Left cardiac atrium (tissue), 4 donors: ENCODE measurements at places on chromosomes 2 and 18.

- no peak for DNase-seq
These were observed 24.2 kb downstream of the ITGB1BP1 start for GRCh38 chr2:9398881-9399780.

GRCh38 chr2:20781656-20782265, 41.1 kb downstream of the LDAH start:
- DNase-seq: no peak

DNA sequence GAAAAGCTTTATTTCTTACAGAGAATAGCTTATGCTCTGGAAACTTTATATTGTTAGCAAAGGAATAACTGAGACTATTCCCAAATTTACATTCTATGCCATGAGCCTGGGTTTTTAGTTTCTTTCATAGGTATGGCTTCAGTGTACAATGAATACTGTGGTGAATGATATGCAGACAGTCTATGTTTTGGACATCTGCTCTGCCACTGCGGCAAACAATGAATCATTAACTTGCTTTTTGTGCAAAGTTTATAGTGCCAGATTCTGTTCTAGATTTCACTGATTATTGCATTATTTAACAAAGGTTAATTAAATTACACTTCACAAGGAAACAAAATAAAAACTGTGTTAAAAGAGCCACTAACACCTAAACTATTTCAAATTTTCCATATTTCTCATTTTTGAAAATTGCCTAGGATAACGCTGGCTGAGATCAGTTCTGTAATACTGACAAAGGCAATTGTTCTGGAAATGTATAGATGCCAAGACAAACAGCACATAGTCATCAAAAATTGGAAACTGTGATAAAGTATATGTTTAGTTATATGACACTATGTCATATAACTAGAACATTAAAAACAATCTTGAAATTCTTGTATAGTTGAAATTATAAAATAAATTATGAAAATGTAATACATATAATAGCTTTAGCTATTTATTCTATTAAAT, 74.7 kb downstream of the ITSN2 start:
- DNase-seq: no peak

DNA sequence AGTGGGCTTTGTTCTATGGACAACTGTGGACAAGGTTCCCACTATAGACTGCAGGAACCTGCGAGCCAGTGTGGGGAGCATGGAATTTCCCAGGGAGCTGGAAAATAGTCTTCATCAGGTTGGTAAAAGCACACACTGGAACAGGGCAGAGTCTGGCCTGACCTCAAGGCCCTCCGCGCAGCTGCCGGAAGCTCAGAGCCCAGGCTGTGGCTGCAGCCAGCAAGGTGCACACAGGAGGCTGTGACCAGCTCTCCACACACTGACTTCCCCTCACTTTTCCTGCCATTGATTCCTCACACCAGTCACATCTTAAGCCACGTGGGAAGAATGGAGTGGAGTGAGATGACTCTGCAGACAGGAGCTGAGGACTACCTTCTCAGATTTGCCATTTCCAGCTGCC, 19.1 kb downstream of the MAL start:
- DNase-seq: no peak

GRCh38 chr2:21020668-21021288, 23.1 kb downstream of the APOB start:
- no peak for DNase-seq

DNA sequence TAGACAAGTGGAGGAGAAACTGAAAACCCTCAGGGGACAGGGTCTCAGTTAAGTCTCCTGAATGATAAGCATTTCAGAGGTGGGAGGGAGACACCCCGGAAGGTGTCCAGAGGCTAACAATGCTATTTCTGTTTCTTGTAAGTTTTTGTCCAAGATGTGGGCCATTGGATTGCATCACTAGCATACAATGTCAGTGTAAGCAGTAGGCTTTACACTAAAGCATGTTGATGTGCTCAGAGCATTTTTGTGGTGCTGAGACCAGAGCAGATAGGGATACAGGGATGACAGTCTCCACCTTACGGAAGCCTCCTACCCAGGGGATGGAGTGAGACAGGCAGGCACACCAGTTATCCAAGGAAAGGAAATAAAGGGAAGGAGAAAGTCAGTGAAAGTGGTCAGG, 2.2 kb upstream of the IL1R1 start:
- no peak for DNase-seq
